ENCODE measurements at places on chromosomes 11 and 22.

GRCh38 chr11:93653080-93653479 lies 8.4 kb upstream of the CEP295 start:
- DNase-seq = no peak

DNA sequence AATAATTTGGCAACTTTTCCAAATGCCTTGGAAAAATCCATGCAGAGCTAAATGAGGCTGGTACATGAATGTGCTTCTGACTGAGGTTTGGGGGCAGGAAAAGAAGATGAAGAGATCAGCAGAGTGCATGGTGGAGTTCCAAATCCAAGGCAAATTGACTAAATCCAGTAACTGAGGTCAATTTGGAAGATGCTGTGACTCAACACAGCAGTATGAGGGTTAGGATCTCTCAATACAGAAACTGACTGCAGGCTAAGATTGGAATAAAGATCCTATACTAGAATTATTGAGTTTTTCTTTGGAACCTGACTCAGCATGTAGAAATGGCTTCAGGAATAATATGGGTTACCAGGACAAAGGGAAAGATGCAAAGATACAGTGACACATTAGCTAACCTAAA lies 99.3 kb upstream of the FAT3 start:
- no peak for DNase-seq

DNA sequence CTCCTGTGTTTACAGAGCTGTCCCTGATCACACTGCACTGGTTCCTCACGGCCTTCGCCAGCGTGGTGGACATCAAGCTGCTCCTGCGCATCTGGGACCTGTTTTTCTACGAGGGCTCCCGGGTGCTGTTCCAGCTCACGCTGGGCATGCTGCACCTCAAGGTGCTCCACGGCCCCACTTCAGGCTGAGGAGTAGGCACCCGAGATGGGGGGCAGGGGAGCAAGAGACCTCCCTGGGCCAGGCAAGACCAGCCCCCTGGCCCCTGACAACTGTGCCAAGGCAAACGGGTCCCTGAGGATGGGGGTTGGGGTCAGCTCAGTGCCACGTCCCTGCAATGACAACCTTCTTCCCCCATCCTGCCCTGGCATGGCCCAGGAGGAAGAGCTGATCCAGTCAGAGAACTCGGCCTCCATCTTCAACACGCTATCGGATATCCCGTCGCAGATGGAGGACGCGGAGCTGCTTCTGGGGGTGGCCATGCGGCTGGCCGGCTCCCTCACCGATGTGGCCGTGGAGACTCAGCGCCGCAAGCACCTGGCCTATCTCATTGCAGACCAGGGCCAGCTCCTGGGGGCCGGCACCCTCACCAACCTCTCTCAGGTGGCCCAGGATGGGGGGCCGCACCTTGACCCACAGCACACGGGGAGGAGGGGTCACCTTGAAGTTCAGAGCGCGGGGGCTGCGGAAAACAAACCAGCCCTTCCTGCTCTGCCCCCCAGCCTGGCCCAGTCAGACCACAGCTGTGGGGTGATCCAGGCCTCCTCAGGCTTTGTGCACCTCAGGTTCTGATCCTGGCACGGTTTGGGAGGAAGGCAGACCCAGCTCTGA lies 35.9 kb downstream of the SGSM3 start:
- no peak for DNase-seq

DNA sequence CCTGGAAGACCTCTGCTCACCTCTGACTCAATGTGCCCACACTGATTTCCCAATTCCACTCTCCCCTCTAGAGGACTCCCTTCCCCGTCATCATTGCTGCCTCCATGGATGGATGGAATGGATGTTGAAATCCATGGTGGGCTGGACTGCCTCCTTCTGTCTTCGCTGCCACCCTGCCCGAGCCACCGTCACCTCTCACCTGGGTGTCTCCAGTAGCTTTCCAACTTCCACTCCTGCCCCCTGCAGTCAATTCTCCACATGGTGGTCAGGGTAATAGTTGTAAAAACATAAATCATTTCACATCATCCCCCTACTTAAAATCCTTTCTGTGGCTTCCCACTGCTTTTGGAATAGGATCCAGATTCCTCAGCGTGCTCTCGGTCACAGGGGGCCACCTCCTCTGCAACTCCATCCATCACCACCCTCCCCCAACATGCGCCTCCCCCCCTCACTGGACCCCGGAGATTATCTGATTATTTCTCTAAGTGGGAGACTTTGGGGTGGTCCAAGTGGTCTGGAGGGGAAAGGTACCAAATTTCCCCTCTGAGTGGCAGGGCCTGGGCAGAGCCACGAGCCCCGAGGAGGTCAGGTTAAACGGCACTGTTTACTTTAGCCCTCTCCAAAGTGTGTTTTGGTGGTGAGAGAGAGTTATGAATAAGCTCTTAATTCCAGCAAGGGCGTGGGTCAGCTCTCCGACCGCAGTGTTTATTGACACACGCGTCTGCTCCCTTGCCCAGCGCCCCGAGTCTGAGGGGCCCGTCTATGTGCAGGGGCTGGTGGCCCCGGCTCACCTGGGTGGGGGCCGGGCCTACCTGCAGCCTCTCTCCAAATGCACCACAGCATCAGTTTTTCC lies 313.7 kb downstream of the MN1 start:
- DNase-seq = no peak

DNA sequence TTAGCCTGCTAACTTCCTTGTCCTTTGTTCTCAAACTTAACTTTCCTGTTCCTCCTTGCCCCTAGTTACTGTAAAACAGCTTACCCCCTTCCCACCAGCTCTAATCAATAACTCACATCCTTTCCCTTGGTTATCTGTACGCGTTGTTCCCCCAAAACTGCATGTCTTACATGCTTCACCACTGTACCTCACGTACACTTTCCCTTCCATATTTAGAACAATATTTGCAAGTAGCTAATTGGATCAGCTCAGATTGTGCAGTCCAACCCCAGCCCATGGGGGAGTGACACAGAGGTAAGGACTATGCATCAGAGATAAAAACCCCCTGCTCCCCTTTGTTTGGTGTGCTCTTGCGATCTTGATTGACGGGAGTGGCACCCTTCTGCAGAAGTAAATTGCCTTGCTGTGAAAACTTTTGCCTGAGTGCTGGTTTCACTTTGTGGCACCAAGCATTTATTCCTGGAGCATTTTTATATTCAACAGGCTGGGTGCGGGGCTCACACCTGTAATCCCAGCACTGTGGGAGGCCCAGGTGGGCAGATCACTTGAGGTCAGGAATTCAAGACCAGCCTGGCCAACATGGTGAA lies 30.9 kb downstream of the MIF start:
- DNase-seq = no peak

GRCh38 chr11:22339611-22340010 lies 1.4 kb downstream of the SLC17A6 start:
- no peak for DNase-seq

DNA sequence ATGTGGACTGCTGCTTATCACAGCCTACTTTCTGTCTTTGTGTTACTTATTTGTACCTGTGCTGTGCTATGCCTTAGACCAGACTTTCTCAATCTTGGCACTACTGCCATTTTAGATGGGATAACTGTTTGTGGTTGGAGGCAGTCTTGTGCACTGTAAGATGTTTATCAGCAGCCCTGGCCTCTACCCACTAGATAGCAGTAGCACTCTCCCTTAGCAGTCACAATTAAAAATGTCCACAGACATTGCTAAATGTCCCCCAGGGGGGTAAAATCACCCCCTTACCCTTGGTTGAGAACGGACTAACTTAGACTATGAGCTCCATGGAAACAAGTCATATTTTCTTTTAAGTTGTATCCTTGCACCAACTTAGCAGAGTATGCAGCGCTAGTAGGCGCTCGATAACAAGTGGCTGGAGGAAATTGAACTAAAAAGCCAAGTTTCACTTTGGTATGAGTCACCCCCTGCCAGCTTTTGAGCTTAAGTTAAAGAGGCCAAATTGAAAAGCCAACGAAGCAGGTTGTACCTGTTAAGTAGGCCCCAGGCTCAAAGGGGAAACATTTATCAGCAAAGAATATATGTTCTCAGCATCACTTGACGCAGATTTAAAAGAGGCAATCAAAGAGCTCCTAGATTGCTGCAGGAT lies 304.8 kb upstream of the SORL1-AS1 start:
- no peak for DNase-seq

- peak; percentile 29 for DNase-seq
Measured at GRCh38 chr22:22357024-22357883, 112.7 kb downstream of the VPREB1 start.

Data from stimulated activated CD8-positive, alpha-beta memory T cell treated with anti-CD3 and anti-CD28 coated beads, Interleukin-7, amount 100 ng/mL, for 1 hour (primary cell).